HS-27A (cell line): ENCODE measurements at places on chromosomes 6 and 20.

DNA sequence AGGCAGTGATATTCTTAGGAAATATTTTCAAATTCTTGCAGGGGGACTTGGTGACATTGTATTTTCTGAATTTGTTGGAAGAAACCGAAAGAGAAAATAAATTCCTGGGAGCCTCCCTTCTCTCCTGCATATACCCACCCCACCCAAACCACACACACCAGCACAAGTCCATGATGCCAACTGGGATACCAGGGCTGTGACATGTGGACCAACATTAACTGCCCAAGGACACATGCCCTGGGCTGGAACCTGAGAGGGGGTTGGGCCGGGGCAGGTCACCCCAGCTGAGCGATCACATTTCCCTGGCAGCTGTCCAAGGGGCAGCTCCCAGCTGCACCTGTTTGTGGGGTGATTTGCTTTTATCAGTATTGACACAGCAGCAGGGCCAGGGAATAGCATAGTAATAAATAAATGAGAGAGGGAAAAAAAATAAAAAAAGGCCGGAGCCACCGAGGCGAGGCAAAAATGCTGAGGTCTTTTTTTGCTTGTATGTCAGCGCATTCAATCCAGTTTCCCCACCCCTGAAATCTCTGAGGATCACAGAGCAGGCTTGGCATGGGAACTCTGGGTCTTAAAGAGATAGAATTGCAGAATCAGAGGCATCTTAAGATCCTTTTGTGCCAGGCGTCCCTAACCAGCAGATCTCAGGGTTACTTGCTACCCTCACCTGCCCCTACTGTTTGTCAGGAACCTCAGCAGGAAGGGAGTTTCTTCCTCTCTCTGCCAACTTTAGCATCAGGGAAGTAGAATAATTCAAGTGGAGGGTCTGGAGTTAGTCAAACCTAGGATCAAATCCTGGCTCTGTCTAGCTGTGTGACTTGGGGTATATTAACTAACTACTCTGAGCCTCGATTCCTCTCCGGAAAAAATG lies 66.5 kb upstream of the PIM1 start:
- DNase-seq: peak; percentile 30

DNA sequence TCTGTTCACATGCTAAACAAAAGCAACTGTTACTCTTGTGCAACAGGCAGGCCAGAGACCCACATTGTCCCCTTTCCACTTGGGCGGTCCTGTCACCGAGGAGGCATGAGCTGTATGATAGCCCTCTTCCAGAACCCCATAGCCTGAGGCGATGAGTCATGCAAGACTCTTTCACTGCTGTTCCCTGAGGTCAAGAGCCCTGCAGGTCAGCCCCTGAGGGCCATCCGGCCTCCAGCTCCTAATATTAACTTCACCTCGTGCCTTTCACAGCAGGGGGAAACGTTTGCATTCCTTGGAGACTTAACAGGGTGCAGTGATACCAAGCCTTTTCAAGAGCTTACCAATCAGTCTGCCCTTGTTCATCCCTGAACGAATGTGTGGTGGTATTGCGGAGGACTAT lies 253.3 kb upstream of the ECI2 start:
- no peak for DNase-seq

GRCh38 chr20:366041-366718 lies 14.4 kb upstream of the TRIB3 start:
- no peak for DNase-seq

GRCh38 chr6:107793191-107793590 lies 30.9 kb downstream of the SCML4 start:
- no peak for DNase-seq

DNA sequence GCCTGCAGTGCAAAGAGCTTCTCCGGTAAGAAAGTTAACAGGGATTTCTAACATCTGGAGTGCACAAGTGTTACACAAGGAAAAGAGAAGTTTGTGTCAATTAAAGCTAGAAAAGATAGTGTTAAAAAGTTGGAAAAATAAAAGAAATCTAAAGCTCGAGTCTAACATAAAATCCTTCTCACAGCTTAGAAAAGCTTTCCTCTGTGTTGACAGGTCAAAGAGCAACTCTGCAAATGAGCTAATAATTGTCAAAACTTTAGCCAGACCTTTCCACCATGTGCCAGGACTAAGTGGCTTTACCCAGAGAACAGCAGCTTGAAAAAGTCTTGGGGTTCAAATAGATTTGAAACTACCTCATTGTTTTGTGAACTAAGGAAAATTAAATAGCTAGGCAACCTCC lies 14.8 kb downstream of the PTPRK start:
- DNase-seq: no peak

DNA sequence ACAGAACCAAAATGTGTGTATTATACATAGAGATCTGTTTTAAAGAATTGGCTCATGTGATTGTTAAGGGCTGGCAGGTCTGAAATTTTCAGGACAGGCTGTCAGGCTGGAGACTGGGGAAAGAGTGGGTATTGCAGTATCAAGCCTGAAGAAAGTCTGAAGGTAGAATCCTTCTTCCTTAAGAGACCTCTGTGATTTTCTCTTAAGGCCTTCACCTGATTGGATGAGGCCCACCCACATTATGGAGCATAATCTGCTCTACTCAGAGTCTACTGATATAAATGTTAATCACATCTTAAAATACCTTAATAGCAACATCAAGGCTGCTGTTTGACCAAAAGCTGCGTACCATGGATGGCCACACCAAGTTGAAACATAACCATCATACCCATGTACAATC lies 43.4 kb upstream of the HINT3 start:
- DNase-seq: no peak

- no peak for DNase-seq
These were observed 497.8 kb downstream of the PREX1 start for GRCh38 chr20:48329676-48330664.

DNA sequence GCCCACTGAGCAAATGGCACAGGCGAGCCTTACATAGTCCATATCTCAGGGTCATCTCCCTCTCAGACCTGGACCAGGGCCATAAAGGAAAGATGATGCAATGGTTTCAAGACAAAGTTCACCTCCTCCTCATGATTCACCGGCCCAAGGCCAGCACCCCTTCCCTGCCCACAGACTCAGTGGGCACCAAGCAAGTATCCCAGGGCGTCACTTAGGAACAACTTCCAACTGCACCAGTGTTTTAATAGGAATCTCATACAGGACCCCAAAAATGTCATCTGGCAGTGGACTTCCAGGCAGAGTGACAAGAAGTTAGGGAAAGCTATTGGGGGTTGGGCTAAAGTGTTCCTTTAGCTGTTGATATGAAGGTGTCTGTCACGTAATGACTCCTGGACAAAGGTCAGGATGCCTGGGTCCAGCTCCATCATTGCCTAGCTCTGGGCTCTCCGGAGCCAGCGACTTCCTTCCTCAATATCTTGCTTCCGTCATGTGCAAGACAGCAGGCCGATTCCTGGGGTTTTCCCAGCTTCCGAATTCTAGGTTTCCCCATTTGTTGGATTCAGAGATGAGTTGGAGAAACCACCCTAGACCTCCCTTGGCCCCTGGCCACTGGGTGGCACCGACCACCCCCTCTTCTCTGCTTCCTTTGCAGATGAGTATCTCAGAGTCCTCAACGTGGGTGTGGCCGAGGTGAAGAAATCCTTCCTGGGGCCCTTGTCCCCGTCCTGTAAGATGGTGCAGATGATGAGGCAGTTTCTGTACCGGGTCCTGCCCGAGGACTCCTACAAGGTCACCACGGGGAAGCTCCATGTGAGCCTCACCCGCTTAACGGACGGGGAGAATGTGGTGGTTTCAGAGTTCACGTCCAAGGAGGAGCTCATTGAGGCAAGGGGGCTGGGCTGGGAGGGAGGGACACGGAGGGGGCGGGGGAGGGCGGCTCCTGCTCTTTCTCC lies 21.1 kb downstream of the PNPLA1 start:
- DNase-seq: no peak

DNA sequence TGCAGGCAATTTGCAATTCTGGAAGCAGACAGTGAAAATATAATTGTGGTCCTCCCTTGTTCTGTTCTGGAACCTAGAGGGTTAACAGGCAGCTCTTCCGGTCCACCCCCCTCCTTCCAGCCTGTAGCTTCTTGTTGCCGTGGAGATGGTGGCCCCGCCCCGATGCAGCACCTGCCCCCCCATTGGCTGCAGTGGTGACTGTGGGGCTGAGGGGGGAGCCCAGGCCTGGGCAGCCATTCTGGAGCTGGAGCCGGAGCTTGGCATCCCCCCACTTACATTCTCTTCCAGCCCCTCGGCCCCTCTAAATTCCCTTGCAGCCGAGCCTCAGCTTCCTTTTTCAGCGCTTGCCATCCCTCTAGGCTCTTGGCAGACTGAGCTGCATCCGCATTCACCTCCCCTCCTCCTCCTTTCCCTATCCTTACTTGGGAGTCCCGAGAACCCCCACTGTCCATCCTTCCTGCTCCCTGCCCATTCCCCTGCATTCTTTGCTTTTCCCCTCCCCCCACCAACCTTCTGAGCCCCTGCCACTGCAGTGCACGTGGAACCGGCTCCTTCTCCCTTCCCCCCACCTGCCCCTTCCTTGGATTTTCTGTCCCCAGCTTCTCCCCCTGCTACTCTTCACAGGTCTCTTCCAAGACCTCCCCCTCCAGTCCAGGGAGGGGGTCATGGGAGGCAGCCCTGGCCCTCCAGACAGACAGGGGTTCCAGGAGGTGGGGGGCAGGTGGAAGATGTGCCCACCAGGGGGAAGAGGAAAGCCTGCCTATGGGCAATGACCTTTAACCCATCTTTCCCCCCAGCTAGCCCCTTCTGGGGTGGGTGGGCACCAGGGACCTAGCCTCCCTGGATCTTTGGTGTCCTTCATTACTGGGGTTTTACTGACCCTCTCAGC lies 11.4 kb downstream of the SYNGAP1 start:
- no peak for DNase-seq

DNA sequence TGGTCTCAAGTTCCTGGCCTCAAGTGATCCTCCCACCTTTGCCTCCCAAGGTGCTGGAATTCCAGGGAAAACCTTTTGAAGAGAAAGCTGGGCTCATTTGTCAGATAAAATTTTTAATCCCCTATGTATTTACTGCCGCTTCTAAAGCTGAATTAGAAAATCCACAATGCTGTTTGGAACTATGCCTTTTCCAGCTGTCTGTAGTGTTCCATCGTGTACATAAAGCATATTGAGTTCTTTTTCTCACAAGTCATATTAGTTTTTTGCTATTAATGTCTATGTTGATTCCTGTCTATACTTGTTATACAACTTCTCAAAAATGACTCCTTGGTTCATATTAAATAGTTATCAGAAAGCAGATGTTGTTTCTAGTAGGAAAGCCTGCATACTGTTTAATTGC lies 47.1 kb downstream of the PEX7 start:
- DNase-seq: no peak

- no peak for DNase-seq
These were observed 347.5 kb downstream of the SAMD5 start for GRCh38 chr6:147855803-147856482.

DNA sequence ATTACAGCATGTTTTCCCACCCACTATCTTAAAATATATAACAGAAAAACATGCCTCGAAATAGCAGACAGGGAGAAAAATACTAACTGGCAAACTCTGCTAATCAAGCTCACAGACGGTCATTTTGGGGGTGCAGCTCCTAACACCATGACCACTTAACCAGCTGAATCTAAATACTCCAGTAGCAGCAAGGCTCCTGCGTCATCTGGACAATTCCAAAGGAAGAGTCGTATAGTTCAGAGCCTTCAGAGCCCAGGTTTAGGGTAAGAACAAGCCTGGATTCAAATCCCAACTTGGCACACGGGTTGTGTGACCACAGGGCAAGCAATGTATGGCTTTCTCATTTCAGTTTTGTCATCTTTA lies 81.3 kb upstream of the COL21A1 start:
- no peak for DNase-seq
